Right hindlimb (tissue), 1 donor: ENCODE measurements at places on chromosomes 12 and 14.

GRCh38 chr12:18851271-18851670 is 113.4 kb downstream of the CAPZA3 start:
- DNase-seq: no peak

GRCh38 chr14:71529848-71530247 is 402.4 kb upstream of the RGS6 start:
- DNase-seq: peak; percentile 73

GRCh38 chr14:66595394-66595793 is 87.4 kb downstream of the GPHN start:
- no peak for DNase-seq

- DNase-seq: no peak
Measured at GRCh38 chr12:116736962-116737773, 701 bp downstream of the SPRING1 start.

DNA sequence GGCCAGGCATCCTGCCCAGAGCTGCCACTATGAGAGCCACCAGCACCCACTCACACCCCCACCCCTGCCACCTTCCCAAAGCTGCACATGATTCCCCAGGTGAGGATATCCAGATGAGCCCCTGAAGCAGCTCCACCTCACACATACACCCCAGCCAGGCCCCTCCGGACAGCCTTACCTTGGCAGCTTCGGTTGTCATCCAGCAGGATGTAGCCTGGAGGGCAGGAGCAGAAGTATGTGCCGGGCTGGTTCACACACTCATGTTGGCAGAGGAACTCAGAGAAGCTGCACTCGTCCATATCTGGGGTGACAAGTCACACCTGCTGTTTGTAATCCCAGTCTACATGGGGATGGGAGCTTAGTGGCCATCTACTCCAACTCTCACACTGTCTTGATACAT is 15.4 kb upstream of the TC2N start:
- DNase-seq: no peak

- no peak for DNase-seq
Measured at GRCh38 chr14:20416223-20416622, 2.9 kb upstream of the TEP1 start.

DNA sequence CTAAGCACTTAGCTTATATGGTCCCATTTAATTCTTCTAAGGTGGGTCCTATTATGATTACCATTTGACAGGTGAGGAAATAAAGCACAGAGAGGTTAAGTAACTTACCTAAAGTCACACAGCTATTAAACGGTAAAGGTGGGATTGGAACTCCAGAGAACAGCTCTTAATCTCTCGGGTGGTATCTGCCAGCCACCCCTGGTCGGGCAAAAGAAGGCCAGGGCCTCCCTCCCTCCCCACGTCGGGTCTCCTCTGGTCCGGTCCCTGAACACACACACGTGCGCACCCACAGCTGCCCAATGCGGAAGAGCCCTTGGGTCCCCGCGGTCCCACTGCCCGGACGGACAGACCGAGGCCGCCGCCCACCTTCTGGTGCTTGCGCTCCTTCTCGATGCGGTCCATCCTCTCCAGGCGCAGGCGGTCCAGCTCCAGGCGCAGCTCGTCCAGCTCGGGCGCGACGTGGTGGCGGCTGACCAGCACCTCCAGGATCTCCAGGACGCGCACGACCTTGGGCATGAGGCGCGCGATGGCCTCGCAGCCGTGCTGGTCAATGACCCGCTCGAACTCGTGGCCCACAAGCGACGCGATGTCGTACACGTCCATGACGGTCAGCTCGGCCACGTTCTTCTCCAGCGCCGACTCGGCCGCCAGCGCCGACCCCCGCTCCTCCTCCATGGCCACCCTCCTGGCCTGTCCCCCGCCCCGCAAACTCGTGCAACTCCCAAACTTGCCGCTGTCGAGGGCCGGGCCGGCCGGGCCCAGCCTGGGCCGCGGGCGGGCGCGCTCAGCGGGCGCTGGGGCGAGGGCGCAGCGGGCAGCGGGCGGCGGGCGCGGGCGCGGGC is 490 bp downstream of the RILPL1 start:
- DNase-seq: peak; percentile 76

DNA sequence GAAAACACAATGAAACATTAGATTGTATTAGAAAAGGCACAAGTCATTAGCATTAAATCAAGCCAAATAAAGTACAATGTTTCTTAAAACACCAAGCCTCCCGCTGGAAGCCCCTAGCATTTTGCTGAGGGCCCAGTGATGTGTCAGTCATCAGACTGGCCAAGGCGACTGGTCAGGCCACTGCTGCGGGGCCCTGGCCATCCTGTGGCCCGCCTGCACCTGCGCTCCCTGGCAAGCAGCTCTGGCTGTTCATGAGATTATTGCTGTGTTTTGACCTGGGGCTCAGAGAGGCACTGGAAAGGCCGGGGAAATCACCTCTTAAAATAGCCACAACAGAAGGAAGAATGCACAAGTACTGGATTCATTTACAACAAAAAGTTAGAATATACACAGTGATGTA is 24.2 kb upstream of the AMN start:
- DNase-seq: no peak

- no peak for DNase-seq
Measured at GRCh38 chr12:56190695-56191155, 1.4 kb upstream of the SMARCC2 start.
